Ecto neural progenitor cell (in vitro differentiated cells): ENCODE measurements at places on chromosomes 2 and 18.

DNA sequence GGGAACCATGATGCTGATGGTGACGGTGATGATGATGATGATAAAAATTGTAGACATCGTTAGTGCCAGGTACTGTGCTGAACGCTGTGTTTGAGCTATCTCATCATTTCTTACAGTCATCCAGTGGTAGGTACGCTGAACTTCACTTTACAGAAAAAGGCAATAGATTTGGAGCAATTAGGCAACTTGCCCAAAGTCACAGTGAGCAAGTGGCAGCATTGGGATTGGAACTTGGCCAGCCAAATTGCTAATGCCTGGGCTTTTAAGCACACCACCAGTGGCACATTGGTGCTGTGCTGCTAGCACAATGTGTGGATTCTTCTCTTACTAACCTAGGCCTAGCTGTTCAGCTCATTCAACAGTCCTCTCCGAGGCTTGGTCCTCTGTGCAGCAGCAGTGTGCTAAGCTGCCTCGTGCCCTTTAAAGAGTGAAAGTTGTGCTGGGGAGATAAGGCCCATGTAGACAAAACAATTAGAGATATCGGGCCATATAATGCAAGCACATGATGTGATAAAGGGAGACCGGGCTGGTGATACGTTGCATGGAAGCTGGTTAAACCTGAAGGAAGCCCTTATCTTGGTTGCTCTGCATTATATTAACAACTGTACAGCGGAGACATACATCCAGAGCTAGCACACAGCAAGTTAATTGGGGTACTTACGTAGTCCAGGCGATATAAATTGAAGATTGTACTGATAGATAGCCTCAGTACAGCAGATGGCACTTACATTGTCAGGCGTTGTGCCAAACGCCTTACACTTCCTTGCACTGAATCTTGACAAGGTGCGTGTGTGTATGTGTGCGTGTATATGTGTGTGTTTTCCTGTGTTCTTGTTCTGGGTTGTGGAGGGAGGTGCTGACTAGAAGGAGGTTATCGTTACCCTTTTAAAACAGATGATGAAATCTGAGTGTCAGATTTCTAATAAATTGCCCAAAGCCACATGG, 28.4 kb downstream of the HK2 start:
- no peak for DNase-seq

DNA sequence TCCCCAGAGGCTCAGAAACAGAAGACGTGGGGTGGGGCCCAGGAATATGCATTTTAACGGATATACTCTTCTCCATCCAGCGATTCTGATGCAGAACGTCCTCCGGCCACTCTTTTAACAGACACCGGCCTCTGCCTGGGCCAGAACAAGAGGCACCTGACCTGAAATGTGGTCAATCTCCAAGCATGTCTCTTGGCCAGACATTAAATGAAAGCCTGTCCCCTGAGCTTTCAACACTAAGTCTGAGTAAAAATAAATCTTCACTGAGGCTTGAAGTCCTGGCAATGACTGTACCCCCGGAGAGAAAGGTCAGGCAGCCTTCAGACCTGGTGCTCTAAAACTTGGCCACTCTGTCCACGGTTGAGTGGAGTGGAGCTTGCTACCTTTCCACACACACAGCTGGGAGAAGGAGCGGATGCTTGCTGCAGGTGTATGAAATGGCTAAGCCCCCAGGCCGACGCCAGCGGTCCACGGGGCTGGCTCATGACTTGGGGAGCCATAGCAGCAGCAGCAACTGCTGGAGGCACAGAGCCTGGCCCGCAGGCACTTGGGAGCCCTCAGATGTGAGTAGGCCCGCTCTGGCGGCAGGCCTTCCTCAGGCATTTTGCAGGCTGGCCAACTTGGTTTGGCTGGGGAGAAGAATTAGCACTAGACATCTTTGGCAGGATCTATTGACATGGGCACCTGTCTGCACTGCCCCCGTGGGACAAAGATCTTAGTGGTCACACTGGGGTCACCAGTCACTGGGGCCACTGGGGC, 79.7 kb downstream of the TMEM17 start:
- no peak for DNase-seq

DNA sequence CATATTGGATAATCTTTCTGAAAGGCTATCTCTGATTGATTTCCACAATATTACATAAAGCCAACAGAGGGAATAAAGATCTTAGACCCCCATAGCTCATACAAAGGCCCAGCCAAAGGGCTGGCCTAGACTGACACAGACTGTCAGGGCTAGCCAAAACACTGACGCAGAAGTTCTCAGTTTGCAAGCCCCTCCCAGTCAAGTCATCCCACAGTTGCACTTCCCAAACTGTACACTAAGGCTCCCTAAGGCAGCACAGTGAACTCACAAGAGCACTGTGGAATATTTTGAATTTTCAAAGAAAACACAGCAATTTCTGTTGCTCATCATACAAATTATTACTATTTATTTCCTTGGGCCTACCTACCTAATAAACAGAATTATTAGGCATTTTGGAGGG, 244.9 kb downstream of the SP3 start:
- DNase-seq = no peak

DNA sequence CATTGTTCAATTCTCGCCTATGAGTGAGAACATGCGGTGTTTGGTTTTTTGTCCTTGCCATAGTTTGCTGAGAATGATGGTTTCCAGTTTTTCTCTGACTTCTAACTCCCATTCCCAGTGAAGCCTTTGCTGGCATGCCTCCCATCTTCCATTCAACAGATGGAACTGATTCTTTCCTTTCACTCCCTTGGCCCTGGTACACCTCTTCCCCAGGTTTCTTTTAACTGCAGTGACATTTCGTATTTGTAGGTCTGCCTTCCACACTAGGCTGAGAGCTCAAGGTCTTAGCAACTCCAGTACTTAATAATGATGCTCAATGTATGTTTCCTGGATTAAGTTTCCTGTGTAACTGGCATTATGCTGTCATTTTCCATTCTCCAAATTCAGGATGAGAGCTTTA, 48.5 kb downstream of the GAREM1 start:
- DNase-seq = no peak

DNA sequence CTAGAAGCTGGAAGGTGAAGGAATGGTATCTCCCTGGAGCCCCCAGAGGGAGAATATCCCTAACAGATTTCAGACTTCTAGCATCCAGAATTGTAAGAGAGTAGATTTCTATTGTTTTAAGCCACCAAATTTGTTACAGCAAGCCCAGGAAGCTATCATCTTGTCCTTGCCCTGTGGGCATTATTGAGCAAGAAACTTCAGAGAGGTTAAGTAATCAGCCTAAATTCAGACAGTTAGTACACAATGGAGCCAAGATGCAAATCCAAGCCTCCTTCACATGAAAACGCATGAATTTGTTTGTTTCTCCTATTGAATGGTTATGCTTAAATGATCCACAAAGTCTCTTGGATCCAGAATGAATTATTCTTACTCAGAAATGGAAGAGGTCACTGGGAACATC, 55.2 kb upstream of the TRIB2 start:
- DNase-seq = no peak

GRCh38 chr2:111091811-111092211, 28.9 kb upstream of the BCL2L11 start:
- no peak for DNase-seq

- DNase-seq = no peak
Measured at GRCh38 chr2:133765658-133766057, 197.4 kb upstream of the NCKAP5 start.

- no peak for DNase-seq
Measured at GRCh38 chr2:9281145-9281544, 74.5 kb downstream of the ASAP2 start.

- DNase-seq = no peak
Measured at GRCh38 chr2:178193496-178193822, 853 bp upstream of the OSBPL6 start.

DNA sequence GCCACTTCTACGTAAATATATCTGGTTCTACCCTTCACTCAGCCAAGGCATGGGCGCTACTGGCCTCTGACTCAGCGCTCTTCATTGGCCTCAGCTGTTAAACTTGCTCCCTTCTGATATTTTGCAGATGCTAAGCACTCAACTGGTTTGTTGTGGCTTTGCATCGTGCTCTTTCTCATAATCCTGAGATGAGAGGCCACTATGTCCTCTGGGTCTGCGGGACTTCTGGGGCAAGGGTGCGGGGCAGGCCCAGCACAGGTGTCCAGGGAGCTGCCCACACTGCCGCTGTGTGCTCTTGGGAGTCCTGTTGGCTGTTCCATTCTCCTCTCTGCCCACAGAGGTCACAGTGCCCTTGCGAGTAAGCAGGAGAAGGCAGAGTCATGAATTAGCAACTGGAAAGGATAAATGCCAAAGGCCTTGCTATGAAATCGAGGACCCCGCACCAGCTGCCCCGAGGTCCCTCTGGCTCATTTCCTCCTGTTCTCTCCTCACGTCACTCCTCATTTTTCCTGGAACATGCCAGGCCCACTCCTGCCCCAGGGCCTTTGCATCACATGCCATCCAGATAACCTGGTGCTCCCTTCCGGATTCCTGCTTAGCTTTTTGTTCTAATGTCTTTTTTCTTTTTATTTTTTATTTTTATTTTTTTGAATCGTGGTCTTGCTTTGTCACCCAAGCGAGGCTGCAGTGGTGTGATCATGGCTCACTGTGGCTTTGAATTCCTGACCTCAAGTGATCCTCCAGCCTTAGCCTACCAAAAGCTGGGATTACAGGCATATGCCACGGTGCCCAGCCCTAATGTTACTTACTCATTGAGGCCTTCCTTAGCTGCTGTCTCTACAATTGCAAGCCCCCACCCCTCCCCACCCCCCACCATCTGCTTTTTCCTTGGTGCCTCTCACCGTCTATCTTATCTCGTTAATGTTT, 34.9 kb upstream of the MAT2A start:
- DNase-seq = no peak

- no peak for DNase-seq
Measured at GRCh38 chr2:88874063-88874657, 182.7 kb downstream of the RPIA start.

DNA sequence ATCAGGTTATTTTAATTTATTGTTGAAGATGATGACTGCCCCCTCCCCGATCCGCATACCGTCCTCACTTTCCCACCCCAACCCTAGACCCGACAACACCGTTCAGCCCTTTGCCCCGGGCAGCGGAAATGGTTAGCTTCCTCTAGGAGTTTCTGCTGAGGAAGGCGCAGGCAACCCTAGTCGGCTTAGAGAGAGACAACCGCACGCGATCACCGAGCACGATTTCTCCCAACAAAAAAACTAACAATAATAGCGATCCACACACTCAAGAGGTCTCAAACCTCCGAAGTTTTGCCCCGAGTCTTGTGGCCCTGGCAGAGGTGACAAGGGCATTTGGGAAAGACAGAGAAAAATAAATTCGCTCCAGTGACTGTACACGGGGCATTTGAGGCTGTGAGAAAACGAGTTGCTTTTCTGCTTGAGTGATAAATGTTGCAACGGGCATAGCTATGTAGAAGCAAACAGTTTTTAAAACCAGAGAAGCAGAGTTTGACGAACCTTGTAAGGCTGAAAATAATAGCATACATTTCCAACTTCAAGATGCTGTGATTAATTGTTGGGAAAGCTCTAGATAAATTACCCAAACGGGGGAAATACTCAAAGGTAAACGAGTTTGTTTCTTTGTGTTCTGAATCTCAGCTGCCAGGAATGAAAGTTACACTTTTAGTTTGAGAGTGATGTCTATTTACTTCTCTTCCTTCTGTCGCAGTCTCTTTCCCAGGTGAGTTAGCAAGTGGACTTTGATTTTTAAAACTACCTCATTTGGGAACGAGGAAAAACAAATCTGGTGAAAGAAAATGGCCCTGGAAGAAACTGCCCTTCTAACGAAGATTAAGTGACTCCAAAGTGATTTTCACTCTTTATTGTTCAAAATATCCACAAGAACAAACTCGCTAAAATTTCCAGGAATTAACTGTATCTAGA, 11.0 kb upstream of the SIX3 start:
- DNase-seq = peak; percentile 63

DNA sequence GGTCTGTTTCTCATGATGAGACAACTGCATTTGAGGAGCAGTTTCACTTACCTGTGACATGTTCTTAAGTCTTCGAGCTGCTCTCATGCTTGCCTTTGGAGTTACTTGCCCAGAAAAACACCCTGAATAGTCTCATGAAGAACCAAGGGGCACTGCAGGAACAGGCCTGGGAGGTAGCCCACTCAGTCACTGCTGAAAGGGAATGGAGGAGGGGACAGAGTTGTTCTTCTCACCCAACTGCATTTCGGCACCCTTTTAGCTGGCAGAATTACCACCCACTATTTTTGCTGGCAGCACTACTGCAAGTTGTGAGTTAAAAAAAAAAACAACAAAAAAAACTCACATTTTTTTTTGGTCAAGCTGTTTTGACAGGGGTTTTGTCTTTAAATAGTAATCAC, 181.9 kb downstream of the PTPRM start:
- DNase-seq = no peak

DNA sequence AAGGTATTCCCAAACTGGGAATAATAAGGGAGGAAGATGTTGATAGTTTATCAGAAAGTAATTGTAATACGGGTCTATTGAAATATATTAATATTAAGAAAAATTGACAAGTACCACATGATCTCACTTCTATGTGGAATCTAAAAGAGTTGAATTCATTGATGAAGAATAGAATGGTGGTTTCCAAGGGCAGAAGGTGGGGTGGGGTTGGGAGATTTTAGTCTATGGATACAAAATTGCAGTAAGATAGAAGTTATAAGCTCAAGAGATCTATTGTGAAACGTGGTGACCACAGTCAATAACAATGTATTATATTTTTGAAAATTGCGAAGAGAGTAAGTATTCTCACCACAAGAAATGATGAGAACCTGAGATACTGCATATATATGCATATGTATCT, 38.9 kb downstream of the COL3A1 start:
- no peak for DNase-seq

DNA sequence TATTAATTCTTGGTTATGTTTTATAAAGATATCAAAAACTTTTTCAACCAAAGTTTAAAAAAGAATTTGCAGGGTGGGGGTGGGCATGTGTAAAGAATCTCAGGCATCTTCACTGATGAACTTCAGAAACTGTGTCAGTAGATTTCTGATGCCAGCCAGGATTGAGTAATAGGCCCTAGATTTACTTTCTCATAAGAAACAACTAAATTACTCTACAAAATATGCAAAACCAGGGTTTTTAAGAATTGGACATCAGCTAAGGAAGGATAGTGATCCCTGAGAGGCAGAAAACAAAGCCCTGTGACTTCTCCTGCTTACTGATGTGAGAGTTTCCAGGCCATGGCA, 11.9 kb upstream of the IL1R1 start:
- DNase-seq = no peak

DNA sequence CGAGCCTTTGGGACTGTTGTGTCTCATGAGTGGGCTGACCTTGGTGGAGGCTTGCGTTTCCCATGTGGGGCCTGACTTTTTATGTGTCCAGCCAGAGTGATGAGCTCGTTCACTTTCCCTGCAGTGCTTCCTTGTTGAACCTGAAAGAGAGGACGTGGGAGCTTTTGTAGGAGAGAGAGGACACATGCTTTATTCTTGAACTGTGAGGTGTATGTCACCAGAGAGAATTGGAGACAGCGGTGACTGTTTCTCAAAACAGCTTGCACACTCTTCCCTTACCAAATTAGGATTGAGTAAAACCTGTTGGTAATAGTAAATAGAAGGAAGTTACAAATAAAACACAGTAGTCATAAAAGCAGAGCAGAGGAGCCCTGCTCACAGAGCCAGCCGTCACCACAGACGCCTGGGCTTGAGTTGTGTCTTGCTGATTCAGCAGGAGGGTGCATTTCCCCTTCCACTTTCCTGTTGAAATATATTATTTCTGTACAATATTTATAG, 60.7 kb downstream of the INPP4A start:
- DNase-seq = no peak
